Inflammatory macrophage treated with lipopolysaccharide for 1 hour (primary cell): ENCODE measurements at places on chromosomes 2 and 18.

GRCh38 chr2:55025627-55026026 is 24.6 kb downstream of the RTN4 start:
- no peak for DNase-seq

- no peak for DNase-seq
Measured at GRCh38 chr2:64605991-64606478, 47.7 kb downstream of the SERTAD2 start.

- DNase-seq, result no peak
Measured at GRCh38 chr18:77096936-77097886, 35.4 kb downstream of the MBP start.

- no peak for DNase-seq
Measured at GRCh38 chr2:178909507-178909906, 102.3 kb upstream of the TTN start.

- no peak for DNase-seq
Measured at GRCh38 chr2:8799004-8799403, 38.4 kb downstream of the KIDINS220 start.

- no peak for DNase-seq
Measured at GRCh38 chr2:240121675-240122074, 14.4 kb downstream of the COPS9 start.

GRCh38 chr2:225378984-225379383 is 20.5 kb upstream of the NYAP2 start:
- no peak for DNase-seq

DNA sequence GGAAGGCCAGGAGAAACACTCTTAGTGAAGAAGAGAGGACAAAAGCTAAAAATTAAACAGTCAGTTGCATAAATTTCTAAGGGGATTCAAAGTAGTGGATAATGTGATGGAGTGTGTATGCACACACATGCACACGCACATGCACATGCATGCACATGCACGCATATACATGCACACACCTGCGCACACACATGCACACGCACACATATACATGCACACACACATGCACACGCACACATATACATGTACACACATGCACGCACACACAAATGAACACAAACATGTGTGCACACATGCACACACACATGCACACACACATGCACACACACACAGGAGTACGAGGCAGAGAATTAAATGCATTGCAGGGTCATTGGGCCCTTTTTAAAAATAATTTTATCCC is 117.6 kb downstream of the DNER start:
- DNase-seq, result no peak

DNA sequence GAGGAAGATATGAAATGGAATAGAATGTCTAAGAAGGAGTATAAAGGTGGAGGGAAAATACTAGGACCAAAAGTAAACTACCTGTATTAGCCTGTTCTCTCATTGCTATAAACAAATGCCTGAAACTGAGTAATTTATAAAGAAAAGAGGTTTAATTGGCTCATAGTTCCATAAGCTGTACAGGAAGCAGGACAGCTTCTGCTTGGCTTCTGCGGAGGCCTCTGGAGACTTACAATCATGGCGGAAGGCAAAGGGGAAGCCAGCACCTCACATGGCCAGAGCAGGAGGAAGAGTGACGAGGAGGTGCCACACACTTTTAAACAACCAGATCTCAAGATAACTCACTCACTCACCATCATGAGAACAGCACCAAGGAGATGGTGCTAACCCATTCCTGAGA is 32.9 kb upstream of the TMEM177 start:
- DNase-seq, result no peak

- DNase-seq, result no peak
Measured at GRCh38 chr2:159145745-159146354, 140.7 kb downstream of the WDSUB1 start.

- DNase-seq, result no peak
Measured at GRCh38 chr2:45804987-45805755, 153.7 kb downstream of the PRKCE start.

- DNase-seq, result no peak
Measured at GRCh38 chr2:88218981-88219380, 48.8 kb downstream of the THNSL2 start.

- peak; percentile 96 for DNase-seq
Measured at GRCh38 chr2:136022396-136023146, 37.1 kb upstream of the DARS1 start.

- DNase-seq, result peak; percentile 22
Measured at GRCh38 chr2:175030380-175031271, 25.4 kb upstream of the CHN1 start.

DNA sequence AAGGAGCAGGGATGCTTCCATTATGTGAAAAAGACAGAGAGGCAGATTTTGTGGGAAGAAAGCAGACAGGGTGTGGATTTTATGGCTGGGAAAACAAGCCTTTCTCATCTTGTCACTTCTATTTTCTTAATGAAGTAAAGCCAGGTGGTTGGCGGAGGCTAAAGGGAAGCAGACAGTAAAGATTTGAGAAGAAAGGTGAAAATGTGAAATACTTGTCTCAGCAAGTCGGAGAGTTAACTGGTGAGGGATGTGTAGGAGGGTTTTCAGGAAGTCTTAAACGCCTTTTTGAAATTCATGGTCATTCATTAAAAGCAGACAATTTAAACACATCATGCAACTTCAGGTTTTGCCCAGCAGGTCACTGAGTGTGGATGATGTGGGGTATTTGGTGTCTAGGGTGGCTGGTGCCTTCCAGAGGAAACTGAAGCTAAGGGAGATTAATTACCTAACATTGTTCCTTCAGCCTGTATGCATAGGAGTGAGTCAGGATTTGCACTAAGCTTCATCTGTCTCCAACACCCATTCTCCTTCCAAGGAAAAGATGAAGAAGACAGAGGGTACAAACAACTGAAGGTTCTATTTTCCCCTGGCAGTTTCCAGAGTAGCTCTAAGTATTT is 20.7 kb downstream of the SLC14A2 start:
- peak; percentile 47 for DNase-seq

DNA sequence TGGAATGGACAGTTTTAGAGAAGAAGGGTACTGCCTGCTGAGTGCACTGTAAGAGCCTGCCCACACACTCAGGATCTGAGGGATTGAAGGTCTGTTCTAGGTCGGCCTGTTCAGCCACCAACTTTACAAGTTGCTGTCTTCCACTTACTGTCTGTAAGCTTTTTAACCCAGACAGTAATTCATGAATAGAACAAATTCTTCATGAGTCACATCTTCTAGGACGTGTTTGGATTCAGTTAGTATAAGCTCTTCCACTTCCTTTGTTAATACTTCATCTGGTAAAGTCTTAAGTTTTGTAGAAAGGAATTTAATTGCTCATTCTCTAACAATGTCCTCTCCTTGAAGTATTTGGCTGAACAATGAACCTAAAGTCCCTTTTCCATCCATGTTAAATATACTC is 74.6 kb downstream of the PDE11A start:
- no peak for DNase-seq

- no peak for DNase-seq
Measured at GRCh38 chr2:240413813-240414429, 21.5 kb upstream of the GPC1 start.

DNA sequence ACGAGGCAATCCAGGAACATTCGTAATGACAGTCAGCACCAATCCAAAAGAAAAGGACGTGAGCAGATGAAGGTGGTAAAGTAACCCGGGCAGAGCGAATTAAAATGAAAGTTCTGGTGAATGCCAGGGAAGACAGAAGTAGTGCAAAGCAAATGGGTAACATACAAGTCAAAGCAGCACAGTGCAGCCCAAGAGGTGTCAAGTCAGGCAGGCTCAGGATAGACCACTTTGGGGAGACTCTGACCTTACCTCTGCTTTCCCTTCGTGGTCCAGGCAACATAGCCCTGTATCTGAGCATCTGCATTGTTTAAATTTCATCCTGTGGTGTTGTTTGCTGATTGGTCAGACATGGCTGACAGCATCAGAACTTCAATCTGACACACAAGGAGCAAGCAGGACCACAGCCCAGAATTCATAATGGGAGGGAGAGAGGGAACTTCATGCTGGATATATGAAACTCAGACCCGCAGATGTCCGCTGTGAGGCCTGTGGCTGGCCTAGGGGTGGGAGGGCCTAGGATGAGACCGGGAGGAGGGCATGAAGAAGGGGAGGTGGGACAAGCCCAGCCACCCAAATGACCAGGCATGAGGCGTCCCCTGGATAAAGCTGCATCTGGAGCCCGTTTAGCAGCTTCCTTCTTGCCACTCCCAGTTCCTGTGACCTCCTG is 285.7 kb downstream of the TCF4 start:
- no peak for DNase-seq

DNA sequence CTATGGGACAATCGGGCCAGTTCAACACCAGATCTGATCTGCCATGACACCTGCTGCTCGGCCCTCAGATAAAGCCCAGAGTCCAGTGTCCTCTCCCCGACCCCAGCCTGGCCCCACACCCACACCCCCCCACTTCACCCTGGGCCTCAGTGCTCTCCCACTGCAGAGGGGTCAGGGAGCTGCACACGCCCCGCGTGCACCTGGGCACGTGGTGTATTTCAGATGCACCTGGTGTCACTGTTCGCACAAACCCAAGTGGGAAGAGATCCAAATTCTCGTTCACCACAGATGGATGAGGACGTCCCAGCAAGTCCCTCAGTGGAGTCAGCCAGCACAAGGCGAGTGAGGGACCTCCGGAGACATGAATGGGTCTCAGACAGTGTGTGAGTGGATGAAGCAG is 161.3 kb downstream of the RTP5 start:
- no peak for DNase-seq
